ENCODE measurements at places on chromosomes 4 and X.

DNA sequence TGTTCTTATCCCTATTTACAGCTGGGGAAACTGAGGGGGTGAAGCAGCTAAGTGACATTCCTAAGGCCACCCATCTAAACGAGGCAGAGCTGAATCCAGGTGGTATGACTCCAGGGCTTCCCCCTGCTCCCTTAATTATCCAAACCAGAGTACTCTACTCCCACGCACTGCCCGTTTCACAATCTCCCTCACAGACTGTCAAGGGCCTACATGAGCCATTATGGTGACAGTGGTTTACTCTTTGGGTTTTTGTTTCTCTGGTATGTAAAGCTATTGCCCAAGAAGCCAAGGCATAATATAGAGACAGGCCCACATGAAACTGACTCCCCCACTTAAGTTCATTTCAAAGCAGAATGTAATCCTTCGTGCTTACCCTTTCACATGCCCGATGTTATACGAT lies 95.1 kb downstream of the NHS start:
- DNase-seq = no peak

DNA sequence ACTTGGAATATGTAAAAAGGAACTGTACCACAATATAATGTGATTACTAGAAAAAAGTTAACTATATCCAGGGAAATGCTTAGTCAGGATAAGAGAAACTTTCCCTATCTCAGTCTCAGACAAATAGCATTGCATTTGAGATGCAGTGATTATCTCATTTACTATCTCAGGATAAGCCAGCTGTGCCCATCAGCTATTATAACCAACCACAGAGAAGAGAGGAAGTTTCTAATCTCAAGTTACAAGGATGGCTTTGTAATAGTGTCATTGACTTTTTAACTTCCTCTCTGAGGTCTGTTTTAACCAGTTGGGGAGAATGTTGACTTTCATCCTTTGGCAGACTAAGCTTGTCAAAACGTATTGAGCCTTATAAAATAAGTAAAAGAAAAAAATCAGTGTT lies 56.5 kb downstream of the SNX25 start:
- DNase-seq = no peak

GRCh38 chrX:96984538-96984937 lies 100.8 kb downstream of the RPA4 start:
- DNase-seq = no peak

DNA sequence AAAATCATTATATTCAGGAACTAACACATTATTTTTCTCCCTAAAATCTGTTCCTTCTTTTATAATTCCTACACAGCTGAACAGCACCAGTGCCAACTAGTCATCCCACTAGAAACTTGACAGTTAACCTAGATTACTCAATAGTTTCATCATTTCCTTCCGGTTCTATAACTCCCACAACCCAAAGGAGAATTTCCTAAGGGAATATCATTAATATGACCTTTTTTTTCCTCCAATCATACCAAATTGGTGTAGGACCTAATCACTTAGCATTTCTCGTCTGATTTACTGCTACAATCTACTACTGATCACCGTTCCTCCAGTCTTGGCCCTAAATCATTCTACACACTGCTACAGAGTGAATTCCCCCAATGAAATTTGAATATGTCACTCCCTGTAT lies 45.9 kb downstream of the WDFY3 start:
- no peak for DNase-seq

DNA sequence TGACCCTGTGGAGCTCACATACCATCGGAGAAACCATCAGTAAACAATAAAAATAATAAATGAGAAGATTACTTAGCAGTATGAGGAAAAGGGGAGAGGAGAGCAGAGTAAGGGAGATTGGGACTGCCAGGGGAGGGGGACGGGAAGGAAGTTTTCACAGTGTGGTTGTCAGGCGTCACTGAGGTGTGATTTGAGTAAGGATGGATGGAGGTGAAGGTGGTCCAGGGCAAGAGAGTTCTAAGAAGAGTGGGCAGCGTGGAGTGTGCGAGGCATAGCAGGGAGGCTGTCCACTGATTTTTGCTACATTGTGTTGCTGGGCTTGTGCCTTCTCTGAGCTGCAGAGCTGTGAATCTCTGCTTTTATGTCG lies 119.1 kb downstream of the HPGD start:
- no peak for DNase-seq

- DNase-seq = no peak
These were observed 53.6 kb downstream of the PAQR3 start for GRCh38 chr4:78885598-78885997.

- no peak for DNase-seq
These were observed 211.8 kb upstream of the PSAPL1 start for GRCh38 chr4:7646384-7647061.

- DNase-seq = no peak
These were observed 183.8 kb upstream of the VCX3A start for GRCh38 chrX:6718766-6719165.

DNA sequence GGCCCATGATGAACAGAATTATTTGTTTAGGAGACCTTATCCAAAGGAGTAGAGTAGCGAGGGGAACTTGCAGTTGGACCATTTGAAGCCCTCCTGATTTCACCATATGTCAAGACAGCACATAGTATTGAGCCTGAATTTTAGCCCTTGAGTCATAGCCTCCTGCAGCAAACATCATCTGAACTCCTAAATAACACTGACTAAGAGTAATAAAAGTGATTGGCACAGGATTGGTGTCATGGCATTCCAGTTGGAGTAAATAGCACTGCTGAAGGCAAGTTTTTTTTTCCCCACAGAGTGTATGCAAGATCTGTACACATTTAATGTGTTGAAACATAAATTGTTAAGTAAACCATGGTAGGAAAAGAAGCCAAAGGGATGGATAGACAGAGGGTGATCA lies 89.0 kb downstream of the COMMD8 start:
- no peak for DNase-seq

DNA sequence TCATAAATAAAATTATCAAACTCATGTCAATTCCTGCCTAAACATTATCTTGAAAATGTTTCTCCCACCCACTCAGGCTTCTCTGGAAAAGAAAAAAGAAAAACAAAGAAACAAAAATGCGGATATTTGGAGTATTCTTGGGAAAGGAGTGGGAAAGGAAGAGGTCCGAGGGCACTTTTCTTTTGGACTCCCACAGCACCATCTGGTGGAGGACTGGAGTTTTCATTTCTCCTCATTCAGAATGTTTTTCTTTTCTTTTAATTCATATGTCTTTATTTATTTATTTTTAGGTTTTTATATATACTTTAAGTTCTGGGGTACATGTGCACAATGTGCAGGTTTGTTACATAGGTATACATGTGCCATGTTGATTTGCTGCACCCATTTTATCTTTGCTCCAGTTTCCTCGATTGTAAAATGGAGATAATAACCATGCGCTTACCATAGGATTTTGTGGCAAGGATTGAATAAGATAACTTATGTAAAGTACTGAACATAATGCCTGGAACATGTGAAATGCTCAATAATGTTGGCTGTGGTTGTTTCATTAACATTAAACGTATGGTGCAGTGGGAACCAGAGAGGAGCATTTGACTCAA lies 8.0 kb upstream of the KCNE5 start:
- no peak for DNase-seq

GRCh38 chr4:149902242-149902641 lies 86.6 kb upstream of the IQCM start:
- DNase-seq = no peak

- no peak for DNase-seq
These were observed 68.2 kb downstream of the MRPL1 start for GRCh38 chr4:77930876-77931275.

DNA sequence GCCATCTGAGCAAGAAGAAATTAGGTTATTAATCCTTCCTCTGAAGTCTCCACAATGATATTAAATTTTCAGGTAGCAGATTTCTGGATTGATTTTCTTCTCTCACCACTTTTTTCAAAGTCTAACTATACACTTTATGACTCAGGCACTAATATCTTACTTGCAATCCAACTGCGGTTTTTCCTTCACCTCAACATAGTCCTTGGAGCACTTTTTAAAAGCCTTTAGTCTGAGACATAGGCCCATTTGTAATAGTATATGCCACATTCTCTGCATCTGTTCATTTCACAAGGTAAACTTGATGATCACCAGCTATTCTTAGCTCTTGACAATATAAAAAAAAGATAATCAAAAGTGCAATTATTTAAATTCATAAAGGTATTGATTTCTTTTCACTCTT lies 55.9 kb upstream of the EDNRA start:
- no peak for DNase-seq

GRCh38 chr4:5527211-5527610 lies 181.1 kb downstream of the EVC2 start:
- no peak for DNase-seq

DNA sequence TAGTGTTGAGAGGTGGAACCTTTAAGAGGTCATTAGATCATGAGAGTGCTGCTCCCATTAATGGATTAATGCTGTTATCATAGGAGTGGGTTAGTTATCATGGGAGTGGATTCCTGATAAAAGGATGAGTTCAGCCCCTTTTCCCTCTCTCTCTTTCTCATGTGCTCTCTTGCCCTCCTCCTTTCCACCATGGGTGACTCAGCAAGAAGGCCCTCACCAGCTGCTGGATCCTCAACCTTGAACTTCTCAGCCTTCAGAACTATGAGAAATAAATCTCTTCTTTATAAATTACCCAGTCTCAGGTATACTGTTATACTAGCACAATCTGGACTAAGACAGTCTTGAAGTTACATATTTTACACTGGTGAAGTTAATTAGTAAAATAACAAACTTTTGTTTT lies 10.0 kb upstream of the CDKL5 start:
- no peak for DNase-seq

DNA sequence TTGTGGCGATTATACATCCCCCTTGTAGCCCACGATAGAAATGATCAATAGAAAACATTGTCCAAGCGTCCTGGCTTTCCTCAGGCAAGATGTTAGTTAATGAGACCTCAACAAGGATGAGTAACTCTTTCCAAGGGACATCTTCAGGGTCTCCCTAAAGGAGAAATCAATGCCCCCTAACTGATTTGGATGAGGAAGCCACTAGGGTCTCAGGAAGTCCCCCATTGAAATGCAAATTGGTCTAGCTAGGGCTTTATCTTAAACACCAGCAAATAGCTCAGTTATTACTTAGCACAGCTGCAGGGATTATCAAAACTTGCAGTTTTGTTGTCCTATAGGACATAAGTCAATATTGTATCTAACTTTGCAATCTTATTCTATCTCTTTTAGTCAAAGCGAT lies 721.5 kb downstream of the IL1RAPL1 start:
- no peak for DNase-seq

DNA sequence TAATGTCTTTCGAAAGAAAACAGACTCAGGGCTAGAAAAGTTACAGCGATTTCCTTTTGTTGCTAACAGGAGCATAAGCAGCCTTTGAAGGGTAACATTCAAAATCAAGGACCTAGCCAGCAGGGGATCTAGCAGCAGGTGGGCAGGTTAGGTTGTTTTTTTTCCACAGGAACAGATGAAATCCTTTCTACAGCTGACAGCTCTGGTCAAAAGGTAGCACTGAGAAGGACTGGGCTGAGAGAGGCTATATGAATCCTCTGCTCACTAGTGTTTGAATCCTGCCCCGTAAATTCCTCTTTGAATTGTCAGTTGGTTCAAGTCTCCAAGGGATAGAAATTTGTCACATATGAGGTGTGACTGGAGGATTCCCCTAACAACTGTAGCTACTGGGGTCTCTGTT lies 188.2 kb downstream of the SH2D1A start:
- DNase-seq = no peak

DNA sequence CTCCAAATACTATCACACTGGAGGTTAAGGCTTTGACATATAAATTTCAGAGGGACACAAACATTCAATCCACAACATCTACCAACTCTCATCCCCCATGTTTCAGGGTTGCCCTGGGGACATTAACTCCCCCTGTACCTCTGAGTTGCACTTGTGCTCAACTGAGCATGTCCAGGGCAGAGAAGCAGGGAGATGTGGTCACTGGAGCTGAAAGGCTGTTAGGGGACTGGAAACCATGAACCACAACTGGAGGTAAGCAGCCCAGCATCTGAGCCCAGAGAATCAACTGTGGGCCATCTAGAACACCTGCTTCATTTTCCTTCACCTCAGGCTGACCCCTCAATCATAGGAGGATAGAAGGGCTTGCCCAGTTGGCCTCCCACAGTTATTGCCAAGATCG lies 641.1 kb downstream of the MID1IP1 start:
- no peak for DNase-seq

DNA sequence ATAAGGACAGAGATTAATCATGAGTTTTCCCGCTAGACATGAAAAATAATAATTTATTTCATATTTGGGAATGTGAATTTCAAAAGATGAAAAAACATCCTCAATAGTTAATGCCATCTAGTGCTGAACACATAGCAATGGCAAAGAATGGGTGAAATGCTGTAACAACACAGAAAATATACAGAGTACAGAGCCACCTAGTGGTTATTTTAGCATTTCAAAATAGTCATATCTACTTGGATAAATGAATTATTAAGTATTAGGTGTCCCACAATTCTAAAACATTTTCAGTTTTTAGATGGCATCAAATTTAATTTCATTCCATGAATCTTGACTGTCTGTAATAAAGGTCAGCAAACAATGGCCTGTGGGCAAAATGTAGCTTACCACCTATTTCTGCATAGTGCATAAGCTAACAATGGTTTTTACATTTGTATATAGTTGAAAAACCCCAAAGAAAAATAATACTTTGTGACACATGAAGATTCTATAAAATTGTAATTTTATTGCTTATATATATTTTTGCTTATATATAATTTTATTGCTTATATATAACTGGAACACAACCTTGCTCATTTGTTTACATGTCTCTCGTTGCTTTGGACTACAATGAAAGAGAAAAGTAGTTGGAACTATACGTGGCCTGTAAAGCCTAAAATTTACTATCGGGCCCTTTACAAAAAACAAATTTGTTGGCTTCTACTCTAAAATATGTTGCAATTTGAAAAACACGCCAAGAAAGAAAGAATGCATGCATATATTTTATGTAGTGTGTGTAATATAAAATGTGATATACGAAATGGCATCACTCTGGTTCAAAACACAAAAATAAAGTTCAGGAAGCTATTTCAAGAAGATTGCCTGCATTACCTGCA lies 99.1 kb upstream of the FAM47C start:
- no peak for DNase-seq

DNA sequence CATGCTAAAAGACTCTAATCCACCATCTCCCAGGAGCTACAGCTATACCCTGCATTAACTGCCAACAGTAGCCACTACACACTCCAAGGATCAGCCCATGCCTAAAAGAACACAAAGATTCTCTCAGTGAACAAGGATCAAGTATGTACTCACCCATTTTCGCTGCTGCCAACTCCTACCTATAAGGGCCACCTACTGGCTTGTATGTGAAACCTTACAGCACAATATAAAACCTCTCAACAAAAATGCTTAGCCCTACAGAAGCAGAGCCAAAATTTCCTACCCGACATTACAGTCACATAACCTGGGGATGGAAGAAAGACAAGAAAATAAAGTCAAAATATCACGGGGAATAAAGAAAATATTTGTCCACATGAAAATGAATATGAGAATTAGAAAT lies 562.8 kb upstream of the POU3F4 start:
- no peak for DNase-seq

DNA sequence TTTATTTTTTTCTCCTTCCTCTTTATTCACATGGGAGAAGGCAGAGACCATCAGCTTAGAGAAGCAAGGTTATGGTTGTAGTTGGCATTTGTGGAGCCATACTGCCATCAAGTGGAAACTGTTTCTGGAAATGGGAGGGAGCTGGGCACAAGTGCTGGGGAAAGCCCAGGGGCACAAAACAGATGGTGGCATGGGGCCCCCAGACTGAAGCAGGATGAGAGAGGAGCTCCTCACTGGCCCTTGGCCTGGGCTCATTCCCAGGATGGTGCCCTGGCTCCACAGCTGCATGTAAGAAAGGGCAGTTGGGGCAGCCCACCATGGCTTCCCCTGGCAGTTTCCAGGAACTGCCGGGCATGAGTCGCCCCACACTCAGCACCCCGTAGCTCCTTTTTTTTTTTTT lies 59.2 kb downstream of the NBDY start:
- no peak for DNase-seq
